ENCODE measurements at places on chromosomes 13 and 19.

- no peak for DNase-seq
Observed at GRCh38 chr19:20243629-20244028, 76.6 kb downstream of the ZNF486 start.

DNA sequence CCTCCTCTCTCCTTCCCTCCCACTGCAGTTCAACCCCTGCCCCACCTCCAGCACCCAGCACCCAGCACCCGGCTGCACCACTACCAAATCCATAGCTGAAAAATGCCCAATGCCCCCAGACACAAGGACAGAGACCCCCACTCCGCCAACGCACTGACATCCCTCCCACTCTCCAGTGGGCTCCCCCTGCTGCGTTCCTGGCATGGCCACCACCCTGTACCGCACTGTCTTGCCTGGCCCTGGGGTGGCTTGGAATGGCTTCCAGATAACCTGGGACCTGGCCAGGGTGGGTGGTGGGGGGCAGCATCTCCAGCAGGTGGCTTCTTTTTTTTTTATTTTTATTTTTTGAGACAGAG, 5.8 kb upstream of the MKNK2 start:
- no peak for DNase-seq

DNA sequence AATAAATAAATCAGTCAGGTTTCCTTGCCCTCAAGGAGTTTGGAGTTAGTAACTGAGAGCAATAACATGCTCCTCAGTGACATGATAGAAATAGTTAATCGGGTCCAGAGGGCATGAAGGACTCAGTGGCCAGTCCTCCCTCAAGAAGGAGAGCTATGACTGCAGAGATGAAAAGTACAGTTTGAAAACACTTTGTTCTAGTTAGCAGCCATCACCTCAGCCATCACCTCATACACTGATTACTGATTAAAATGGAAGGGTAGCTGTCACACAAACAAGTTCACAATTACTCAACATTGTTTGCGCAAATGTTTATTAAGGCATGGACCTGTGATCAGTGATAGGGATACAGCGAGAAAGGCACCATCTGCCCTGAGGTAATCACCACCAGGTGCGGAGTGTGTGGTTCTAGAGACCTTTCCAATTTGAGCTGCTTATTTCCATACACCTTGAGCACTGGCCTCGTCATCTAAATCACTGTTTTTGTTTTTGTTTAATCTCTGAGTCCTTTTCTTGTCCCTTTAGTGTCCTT, 85.3 kb upstream of the RAP2A start:
- DNase-seq, result no peak

DNA sequence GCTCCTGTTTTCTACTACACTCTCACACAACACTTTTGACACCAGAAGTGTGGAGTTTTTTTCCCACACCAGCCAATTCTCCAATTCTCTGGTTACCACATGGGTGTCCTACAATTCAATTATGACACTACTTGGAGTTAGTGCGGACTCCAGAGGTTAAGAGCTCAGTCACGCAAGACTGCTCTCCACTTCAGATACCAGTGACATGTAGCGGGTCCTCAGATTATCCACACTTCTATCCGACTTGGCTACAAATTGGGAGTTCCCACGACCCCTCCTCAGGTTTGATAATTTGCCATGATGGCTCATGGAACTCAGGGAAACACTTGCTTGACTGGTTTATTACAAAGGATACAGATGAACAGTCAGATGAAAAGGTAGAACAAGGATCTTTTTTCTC, 32.9 kb downstream of the PAN3 start:
- no peak for DNase-seq

DNA sequence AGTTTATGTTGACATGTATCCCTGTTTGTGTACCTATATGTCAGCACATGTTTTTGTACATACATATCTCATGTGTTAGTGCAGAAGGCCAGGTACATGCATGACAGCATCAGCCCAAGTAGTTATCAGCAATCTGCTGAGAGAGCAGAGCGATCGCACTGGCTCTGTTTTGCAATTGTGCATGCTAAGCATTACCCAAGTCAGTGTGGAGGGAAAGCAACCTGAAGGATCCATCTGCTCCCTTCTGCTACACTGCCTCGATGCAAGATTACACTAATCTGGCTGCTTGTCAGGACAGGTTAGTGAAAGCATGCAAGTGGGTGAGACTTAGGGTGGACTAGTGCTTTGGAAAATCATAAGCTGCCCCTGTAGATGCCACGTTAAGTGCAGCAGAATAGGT, 211.8 kb downstream of the PCCA start:
- DNase-seq, result no peak

DNA sequence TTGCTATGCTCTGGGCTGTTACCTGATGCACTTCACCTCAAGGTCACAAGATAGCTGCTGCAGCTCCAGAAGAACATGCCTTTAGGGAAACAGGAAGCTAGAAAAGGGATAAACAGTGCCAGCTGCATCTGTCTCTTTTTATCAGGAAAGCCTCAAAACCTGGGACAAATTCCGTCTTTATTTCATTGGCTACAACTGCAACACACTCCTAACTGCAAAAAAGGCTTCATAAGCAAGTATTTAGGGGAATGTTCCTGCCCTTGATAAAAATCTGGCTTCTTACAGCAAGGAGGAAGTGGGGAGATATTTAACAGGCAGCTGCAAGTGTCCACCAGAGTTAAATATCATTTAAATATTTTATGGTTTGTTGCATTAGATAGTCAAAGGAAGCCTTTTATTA, 34.2 kb upstream of the SERTM1 start:
- DNase-seq, result no peak

GRCh38 chr19:1068009-1069001, 1.3 kb downstream of the ARHGAP45 start:
- DNase-seq, result no peak

DNA sequence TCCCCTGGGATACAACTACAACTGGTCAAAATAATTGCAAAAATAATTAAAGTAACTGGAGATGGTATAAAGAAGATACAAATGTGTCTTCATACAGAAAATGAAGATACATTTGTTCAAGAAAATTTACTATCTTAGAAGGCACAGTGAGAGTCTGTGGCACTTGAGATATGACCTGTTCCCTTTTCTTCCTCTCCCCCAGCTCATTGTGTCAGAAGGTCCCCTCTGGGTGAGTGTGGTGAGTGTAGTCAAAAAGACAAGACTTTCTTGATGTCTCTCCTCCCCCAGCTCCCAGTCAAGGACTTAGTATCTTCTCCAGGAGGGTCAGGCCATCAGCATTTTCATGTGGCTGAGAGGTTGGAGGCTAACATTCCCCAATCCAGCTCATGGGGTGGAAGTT, 51.7 kb downstream of the EDNRB start:
- no peak for DNase-seq

DNA sequence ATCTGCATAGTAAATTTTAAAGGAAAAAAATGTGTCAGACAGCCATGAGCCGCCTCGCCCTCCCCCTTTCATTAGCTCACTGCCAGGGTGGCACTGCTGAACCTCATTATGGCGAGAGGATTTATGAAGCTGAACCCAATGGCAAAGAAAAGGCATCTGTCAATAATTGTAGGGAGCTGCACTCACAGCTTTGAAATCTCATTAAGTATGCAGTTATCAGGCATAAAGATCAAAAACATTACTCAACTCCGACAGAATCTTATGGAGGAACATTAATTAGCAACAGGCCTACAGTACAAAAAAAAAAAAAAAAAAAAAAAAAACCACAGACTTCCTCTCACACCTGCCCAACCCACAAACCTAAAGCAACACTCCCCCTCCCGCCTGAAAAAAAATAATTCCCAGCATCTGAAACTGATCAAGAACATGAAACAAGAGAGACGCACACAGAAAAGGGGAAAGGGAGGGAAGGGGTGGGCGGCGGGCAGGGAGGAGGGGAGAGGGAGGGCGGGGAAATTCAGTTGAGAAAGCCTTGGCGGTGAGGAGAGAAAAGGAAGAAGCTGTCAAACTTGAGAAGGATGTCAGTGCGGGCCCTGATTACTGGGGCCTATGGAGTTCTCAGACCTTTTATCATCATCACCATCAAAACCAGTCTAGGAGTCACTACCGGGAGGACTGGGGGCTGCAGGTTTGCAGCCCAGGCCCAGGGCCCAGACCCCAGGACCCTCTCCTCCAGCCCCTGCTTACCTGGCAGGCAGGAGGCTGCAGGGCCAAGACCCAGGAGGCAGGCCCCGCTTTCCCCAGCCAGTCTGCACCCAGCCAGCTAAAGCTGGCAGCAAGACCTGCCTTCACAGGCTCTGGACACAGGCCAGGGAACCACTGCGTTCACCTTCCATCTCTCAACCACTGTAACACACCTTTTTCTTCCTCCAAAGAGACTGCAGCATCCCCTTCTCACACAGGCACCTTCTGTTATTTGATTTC, 8.9 kb downstream of the TSHZ3 start:
- no peak for DNase-seq

DNA sequence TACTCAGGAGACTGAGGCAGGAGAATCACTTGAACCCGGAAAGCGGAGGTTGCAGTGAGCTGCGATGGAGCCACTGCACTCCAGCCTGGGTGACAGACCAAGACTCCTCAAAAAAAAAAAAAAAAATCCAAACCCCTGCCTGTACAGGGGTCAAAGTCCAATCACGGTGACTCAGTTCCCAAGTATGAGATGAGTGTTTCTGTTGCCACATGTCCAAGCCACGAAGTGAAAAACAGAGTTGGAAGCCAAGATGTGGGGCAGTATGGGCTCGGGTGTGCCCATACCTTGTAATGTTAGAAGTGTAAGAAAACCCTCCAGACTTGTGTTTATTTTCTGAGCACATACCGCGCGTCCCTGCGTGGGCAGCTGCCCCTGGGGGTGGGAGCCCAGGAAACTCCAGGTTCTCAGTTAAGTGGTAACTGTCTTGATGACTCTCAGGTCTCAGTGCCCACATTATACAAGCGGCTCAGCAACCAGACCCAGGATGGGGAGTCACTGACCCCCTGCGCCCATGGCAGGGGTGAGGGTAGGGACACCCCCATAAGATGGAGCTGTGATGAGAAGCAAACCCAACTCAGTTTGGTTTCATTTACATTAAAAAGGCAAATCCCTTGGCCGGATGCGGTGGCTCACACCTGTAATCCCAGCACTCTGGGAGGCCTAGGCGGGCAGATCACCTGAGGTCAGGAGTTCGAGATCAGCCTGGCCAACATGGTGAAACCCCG, 1.2 kb upstream of the GPX4 start:
- peak; percentile 90 for DNase-seq

- no peak for DNase-seq
Observed at GRCh38 chr13:43273362-43273761, 250.0 kb downstream of the DNAJC15 start.

GRCh38 chr19:408441-408901, 476 bp downstream of the C2CD4C start:
- DNase-seq, result no peak

DNA sequence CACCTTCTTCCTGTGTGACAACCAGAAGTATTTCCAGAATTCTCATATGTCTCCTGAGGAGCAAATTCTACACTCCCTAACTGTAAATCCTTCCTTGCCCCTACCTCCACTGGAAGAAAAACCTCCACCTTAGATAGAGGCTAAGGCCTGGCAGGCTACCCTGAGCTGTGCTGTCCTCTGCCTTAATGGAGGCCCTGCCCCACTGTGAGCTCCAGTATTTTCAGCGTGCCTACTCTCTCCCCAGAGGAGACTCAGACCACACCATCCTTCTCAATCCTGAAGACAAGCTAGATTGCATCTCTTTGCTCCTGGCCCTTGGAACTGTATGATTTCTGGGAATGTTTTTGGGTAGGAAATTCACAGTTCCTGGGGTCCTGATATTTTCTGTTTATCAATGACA, 110.0 kb upstream of the OBI1 start:
- DNase-seq, result no peak

DNA sequence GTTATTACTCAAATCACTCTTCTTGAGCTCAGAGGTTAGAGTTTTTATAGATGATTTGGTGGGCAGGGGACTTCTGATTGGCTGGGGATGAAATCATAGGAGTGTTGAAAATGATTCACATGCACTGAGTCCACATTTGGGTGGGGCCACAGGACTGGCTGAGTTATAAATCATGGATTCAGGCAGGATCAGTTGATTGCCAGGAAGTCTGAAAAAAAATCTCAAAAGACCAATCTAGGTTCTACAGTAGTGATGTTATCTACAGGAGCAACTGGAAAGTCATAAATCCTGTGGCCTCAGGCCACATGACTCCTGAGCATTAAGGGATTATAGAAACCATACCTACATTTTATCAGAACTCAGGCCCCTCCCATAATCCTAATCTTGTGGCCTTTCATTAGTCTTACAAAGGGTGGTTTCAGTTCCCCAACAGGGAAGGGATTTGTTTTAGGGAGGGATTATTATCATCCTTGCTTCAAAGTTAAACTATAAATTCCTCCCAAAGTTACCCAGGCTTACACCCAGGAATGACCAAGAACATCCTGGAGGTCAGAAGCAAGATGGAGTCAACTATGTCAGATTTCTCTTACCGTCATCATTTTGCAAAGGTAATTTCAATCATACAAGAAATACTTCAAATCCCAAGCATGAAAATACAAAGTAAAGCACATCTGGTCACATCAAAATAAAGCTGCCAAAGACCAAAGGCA, 5.6 kb upstream of the CCDC70 start:
- DNase-seq, result no peak

GRCh38 chr19:21586311-21587116, 81.1 kb downstream of the ZNF429 start:
- DNase-seq, result no peak

- no peak for DNase-seq
Observed at GRCh38 chr19:990746-991145, 6.6 kb downstream of the WDR18 start.

- DNase-seq, result no peak
Observed at GRCh38 chr19:1213391-1214286, 8.1 kb downstream of the STK11 start.

DNA sequence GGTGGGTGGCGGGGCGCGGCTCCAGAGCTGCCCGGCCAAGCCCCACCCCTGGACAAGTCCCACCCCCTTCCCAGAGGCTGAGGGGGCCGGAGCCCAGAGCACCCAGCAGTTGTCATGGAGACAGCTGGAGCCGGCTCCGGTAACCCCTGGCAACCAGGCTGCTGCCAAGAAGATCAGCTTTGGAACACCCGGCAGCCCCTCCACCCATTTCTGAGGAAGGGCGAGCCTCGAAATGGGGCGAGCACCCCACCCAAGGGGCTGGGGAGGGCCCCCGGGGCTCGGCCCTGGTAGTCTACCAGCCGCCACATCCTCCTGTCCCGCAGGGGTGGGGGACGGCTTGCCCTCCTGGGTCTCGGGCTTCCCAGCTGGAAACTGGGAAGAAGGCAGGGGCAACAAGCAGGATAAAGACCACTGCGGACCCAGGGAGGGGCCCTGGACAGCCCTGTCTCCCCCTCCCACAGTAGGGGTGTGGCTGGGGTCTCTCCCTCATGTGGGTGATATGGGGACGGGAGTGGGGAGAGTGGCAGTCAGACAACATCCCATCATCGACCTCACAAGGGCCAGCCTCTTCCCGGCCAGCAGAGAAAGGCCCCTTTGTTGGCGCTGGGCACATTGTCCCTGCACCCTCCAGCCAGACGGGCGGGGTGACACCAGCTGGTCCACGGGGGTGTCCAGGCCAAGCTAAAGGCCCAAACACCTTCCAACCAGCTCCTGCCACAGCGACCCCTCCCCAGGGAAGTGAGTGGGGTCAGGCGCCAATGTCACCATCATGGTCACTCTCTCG, 1.5 kb downstream of the CERS1 start:
- DNase-seq, result no peak

GRCh38 chr19:46803555-46803954, 15.2 kb upstream of the SLC1A5 start:
- DNase-seq, result no peak

Measured in smooth muscle cell of the brain vasculature (primary cell).